ENCODE measurements at places on chromosomes 4 and X.

- no peak for DNase-seq
Observed at GRCh38 chr4:15291122-15291521, 136.7 kb upstream of the C1QTNF7 start.

DNA sequence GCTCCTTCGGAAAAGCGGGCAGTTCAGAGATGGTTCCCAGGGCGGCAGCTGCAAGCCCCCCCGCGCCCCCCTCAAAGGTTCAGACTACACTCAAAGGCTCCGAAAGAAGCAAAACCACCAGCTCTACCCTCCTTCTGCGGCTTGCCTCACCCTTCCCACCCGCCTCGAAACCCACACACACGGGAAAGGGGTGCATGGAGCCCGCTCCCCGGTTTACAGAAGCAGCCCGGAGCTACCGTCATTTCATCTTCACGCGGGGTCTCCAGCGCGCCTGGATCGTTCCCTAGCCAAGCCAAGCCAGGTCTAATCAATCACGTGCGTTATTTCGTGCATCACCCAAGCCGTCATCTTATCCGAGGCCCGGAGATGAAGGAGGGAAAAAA is 1.2 kb downstream of the NLGN4X start:
- no peak for DNase-seq

DNA sequence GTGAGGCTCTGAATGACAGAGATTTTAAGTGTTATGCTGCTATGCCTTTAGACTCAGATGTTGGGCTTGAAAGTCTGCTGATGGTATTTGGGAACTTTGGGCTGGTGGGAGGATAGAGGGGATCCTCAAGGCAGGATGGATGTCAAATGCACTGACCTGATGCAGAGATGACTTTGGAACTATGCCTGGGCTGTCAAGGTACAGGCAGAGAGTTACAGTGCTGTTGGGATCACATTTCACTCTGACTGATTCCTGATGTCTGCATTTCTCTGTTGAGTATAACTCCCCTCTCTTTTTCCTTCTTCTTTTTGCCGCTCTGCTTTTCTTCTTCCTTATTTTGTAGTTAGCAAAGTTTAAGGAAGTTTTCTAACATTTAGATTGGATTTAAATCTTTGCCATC is 271.8 kb upstream of the ARX start:
- DNase-seq, result no peak

GRCh38 chr4:37964734-37965457 is 4.7 kb downstream of the PTTG2 start:
- no peak for DNase-seq

GRCh38 chr4:151760002-151760401 is 805 bp downstream of the GATB start:
- no peak for DNase-seq

- no peak for DNase-seq
Observed at GRCh38 chr4:139710073-139710472, 44.5 kb downstream of the MGST2 start.

DNA sequence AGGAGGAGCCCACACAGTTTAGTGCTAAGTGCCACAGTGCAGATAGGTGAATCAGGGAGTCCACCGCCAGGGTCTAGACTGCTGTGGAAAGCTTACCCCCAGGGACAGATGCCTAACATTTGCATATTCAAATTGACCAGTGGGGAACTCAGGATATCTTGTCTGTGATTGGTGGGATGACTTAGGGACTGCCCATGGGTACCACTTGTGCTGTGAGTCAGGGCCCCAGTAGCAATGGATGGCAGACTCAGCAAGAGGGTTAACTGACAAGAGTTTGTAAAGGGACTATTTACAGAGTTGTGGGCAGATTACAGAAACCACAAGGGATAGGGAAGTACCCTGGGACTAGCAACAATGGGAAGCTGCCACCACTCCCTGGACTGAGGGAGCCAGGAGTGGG is 282.1 kb downstream of the BCOR start:
- no peak for DNase-seq

GRCh38 chrX:87265518-87265917 is 252.1 kb upstream of the KLHL4 start:
- DNase-seq, result no peak

- no peak for DNase-seq
Observed at GRCh38 chr4:22745234-22745633, 52.5 kb downstream of the GBA3 start.

GRCh38 chrX:140500441-140500840 is 4.4 kb downstream of the SOX3 start:
- no peak for DNase-seq

GRCh38 chrX:115269051-115269683 is 20.3 kb upstream of the LUZP4 start:
- no peak for DNase-seq

DNA sequence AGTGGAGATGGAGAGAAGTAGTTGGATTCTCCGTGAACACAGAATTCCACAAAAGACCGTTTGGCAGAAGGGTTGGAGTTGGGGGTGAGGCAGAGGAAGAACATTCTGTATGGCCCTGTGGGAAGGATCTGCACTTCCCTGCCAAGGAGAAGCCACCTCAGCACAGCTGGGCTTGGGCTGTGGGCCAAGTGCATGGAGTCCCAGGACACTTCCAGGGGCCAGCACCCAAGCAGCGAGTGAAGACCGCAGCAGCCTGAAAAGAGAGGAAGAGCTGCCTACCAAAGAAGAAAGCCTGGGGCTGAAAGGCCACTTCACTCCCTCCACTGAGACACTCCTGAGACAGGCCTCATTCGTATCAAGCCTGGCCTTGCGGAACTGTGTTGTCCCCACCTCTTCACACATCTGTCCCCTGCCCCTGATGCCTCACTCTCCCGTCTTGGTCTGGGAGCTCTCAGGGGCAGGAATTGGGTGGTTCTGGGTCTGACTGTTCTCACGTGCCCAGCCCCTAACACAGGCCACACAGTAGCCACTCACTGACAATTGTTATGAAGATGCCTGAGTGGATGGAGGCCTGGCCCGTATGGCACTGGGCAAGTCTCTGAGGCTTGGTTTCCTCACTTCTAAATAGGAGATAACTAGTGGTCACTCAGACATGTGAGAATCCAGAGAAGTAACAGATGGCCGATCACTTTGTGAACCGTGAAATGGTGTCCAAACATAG is 3.3 kb upstream of the AWAT2 start:
- no peak for DNase-seq
